Stimulated activated CD8-positive, alpha-beta memory T cell treated with anti-CD3 and anti-CD28 coated beads, Interleukin-2, amount 100 ng/mL, for 1 hour (primary cell): ENCODE measurements at places on chromosomes 11 and 22.

DNA sequence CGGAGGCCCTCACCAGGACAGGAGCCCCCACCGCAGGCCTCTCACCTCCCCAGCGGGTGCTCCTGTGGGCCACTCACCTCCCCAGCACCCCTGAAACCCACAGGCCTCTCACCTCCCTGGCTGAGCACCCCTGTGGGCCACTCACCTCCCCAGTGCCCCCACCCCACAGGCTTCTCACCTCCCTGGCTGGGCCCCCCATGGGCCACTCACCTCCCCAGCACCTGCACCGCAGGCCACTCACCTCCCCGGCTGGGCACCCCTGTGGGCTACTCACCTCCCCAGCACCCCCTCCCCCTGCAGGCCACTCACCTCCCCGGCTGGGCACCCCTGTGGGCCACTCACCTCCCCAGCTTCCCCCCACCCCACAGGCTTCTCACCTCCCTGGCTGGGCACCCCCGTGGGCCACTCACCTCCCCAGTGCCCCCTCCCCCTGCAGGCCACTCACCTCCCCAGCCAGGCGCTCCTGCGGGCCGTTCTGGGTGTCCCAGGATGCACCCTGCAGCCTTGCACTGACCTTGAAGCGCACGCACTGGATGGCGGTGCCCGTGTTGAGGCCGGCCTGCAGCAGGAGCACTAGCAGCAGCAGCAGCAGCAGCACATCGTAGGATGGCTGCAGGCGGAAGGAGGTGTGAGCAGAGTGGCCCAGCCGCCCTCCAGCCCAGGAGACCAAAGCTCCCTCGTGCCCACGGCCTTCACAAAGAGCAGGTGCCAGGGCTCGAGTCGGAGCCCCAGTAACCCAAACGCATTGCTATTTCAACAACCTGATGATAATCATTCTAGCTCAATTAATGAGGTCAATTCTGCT, 5.7 kb upstream of the TTLL8 start:
- no peak for DNase-seq

DNA sequence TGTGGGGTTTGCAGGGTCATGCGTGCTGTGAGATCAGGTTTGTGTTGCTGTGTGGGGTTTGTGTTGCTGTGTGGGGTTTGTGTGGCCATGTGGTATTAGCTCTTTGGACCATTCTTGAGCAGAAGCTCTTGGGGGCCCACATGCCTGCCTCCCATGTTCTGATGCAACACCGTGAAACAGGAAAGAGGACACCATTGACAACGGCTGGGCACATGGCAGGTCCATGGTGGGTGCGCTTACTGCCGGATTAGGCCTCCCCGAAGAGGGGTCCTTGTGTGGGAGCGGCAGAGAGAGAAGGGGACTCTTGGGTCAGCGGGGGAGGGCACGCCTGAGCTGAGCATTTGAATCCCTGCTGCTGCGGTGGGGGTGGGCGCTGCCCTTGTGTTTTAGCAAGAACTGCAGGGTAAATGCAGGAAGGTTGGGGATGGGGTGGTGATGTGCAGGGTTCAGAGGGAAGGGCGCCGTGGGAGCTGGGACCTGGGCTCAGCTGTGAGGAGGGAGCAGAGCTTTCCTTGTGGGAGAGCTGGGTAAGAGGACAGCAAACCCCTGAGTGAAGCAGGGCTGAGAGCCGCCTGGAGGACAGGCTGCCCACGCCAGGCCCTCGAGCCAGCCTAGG, 361.5 kb downstream of the TBC1D22A start:
- no peak for DNase-seq

DNA sequence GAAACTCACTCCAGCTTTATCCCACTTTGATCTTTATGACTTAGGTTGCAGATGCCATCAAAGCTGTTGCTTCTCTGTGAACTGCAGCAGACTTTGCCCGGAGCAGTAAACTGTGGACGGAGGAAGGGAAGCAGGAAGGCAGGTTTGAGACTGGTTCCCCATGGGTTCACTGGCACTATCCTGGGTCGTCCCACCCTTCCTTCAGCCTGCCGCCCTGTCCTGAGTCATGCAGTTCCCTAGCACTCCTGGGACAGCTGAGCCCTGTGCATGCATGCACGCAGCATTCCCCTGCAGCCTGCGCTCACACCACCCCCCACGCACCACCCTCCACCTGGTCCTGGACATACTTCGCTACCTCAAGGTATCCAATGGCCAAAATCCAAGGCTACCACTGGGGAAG, 23.5 kb upstream of the P2RY2 start:
- DNase-seq = no peak

- peak; percentile 41 for DNase-seq
These were observed 51.8 kb downstream of the OTOG start for GRCh38 chr11:17598700-17599459.

DNA sequence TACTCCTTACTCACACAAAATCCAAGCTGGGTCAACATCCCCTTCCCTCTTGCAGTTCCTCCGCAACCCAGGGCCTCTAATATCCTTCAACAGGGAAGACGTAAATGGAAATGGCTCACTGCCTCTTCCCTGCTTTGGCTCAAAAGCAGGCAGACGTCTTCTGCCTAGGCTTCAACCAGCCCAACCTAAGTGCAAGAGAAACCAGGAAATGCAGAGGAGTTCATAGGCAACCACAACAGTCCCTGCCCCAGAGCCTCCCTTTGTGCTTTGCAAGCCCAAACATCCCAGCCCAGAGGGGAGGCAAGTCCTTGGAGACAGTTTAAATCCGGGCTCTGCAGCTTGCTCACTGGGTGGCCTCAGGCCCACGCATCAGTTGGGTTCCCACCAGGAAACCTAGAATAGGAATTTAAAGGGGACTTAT, 33.3 kb downstream of the CD6 start:
- no peak for DNase-seq

DNA sequence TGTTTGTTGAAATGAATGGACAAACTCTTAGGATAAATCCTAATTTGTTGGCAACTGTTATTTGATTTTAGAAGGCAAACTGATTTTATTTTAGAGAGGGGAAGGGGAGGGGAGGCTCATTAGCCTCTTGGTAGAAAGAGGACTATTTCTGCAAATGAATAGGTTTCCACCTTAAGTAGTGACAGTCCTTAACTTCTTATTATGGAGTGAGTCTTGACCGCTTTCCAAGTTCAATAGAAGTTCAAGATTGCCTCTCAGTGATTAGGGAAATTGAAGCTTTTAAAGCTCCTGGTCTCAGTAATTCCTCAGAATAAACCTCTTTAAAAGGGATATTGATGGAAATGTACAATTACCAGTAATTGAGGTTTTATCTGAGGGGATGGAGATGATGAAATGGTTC, 55.7 kb downstream of the PANX1 start:
- DNase-seq = no peak

DNA sequence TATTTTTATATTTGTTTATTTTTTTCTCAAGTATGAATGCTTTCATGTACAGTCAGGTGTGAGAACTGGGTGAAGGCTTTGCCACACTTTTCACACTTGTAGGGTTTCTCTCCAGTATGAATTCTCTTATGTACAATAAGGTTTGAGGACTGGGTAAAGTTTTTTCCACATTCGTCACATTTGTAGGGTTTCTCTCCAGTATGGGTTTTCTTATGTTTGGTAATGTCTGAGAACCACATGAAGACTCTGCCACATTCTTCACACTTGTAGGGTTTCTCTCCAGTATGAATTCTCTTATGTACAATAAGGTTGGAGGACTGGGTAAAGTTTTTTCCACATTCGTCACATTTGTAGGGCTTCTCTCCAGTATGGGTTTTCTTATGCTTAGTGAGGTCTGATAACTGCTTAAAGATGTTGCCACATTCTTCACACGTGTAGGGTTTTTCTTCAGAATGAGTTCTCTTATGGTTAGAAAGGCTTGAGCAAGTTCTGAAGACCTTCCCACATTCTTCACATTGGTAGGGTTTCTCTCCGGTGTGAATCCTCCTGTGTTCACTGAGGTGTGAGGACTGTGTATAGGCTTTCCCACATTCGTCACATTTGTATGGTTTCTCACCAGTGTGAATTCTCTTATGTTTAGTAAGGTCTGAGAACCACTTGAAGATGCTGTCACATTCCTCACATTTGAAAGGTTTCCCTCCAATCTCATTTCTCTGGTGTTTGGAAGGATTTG, 19.7 kb downstream of the ZNF195 start:
- no peak for DNase-seq

DNA sequence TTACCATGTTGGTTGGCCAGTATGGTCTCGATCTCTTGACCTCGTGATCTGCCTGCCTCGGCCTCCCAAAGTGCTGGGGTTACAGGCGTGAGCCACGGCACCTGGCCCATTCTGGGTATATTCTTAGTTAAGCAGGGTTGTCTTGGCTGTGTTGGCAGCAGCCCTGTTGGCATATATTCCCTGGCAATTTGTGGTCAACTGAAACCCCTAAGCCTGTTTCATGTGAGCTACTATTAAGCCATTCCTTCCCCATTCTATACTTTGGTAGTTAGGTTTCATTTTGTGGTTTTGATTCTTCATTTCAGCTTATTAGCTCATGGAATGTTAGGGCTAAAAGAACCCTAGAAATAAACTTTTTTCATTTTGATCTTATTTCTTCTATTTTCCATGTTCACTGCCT, 22.2 kb upstream of the IL18BP start:
- DNase-seq = no peak

DNA sequence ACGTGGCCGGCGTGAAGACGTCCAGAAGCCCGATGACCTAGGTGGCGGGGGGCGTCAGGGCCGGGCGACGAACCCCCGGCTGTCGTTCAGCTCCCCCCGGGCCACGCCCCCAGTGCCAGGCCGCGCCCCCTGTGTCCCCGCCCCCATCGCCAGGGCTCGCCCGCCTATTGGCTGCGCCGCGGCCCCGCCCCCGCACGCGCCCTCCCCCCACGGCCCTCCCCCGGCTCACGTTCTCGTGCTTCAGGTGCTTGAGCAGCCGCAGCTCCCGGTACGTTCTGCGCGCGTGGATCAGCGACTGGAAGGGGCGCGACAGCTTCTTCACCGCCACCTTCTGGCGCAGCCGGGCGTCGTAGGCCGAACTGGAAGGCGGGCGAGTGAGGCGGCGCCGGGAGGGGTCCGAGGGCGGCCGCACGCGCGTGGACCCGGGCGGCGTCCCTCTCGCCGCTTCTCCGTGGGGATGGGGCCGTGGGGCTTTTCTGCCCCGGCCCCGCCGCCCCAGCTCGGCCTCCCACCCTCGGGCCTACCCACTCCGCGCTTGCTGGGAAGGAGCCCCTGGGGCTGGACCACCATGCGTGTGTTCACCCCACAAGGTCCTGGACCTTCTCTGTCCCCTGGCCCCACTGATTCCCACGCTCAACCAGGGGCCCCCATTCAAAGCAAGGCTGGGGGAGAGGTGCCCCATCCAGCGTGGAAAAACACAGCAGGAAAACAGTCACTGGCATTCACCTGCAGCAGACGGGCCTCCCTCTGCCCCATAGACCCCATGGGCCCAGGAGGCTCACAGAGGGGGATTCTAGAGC, 2.4 kb downstream of the MAPK11 start:
- no peak for DNase-seq

DNA sequence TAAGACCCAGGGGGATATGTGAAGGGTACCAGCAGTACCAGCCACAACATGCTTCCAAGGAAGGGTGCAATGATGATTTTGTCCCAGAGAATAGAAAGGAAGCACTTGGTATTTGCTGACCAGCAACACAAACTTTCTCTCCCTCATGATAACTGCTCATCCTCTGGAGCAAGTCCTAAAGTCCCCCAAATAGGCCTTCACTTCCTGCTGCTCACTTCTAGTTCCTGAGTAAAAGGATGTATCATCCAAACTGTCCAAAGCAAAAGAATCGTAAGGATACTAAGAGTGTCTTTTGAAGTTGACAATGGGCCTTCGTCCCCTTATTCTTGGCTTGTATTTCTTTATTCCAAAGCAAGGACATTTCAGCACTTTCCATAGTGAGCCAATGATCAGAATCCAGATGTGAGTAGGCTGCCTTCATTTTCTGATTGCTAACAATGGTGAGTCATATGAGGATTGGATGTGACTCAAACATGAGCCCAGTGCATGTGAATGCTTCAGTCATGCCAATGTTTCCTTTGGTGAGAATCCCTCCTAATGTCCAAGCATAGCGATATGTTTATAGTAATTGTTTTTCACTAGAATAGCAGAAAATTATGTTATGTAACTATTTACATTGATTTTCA, 243.4 kb upstream of the POU2AF2 start:
- DNase-seq = no peak

DNA sequence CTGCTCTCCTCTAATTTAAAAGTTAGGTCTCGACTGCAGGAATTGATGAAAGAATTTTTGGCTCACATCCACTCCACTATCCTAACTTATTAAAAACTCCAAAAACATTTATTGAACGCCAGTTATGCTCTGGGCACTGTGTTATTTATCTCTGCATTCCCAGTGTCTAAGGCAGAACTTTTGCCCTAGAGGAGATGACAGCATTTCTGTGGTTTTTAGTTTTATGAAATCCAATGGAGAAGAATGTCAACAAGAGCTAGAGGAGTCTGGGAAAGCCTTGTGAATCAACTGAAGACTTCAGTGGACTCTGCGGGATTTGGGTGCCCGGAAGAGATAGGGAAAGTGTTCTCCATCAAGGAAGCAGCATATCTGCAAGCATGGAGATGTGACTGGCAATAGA, 217.0 kb upstream of the PGR start:
- no peak for DNase-seq

DNA sequence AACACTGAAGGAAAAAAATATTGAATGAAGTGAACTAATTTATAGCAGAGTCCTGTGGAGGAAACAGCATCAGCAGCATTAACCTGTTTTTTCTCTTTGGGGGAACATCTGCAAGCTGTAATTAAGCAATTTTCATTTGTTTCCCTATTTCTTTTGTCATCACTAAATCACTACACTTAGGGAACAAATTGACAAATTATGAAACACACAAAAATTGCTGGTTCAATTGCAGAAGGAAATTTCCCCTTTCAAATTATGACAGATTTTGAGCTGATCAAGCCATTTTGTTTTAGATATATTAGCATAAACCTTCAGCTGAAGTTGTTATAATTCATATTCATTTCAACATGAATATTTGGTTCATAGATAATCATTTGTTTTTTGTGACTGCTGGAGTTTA, 22.2 kb upstream of the RAG2 start:
- no peak for DNase-seq

DNA sequence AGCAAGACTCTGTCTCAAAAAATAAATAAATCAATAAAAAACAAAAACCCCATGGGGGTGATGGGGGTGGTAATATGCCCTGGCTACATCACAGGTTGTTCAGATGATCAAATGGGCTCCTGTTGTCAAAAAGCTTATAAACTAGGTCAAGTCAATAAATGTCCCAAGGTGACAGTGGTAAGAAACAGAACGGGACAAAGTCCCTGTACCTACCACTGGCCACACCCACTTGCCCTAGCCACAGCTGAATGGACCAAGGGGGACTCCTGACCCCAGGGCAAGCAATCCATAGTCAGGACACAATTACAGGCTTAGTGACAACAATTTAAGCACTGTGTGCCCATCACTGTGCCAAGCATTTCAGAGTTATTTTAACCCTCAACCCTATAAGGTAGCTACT, 6.0 kb downstream of the NAGA start:
- no peak for DNase-seq

DNA sequence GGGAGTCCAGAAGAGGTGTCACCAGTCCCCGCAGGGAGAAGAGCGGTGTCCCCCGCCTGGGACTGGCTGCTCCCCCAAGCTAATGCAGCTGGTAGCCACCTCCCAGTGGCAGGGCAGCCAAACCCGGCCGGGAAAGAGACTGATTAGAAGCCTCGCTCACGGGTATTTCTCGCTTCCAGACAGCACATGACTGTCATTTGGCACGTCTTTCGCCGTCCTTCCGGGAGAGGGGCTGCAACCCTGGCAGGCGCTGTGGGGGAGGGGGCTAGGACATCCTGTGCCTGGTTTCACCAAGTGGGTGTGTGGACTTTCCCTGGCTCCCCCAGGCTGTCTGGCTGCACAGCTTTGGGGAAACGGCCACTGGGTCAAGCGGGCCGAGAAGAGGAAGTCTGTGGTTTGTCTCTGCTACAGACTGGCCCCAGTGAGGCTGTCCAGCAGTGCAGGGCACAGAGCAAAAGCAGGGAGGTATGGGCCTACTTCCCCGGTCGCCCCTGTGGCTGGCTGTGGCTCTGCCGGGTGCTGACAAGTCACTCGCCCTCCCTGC, 3.8 kb downstream of the CD81 start:
- no peak for DNase-seq
